ENCODE measurements at places on chromosomes 1 and 21.

DNA sequence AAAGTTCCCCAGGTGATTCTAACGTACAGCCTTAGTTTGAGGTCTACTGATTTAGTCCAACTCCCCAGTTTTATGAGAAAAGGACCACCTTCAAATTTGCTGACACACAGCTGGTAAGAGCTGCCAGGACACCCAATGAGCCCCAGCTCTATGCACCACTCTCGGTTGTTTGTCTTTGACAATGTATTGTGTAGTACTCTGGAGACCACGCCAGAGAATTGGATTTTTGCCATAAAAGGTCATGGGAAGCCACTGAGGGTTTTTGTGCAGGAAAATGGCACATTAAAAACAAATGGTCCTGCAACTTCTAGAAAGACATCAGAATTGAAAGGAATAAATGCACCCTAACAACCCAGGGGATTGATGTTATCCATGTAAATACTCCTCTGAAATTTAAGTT lies 7.1 kb upstream of the IER5 start:
- no peak for DNase-seq

- no peak for DNase-seq
Measured at GRCh38 chr21:44919913-44920693, 596 bp downstream of the ITGB2 start.

DNA sequence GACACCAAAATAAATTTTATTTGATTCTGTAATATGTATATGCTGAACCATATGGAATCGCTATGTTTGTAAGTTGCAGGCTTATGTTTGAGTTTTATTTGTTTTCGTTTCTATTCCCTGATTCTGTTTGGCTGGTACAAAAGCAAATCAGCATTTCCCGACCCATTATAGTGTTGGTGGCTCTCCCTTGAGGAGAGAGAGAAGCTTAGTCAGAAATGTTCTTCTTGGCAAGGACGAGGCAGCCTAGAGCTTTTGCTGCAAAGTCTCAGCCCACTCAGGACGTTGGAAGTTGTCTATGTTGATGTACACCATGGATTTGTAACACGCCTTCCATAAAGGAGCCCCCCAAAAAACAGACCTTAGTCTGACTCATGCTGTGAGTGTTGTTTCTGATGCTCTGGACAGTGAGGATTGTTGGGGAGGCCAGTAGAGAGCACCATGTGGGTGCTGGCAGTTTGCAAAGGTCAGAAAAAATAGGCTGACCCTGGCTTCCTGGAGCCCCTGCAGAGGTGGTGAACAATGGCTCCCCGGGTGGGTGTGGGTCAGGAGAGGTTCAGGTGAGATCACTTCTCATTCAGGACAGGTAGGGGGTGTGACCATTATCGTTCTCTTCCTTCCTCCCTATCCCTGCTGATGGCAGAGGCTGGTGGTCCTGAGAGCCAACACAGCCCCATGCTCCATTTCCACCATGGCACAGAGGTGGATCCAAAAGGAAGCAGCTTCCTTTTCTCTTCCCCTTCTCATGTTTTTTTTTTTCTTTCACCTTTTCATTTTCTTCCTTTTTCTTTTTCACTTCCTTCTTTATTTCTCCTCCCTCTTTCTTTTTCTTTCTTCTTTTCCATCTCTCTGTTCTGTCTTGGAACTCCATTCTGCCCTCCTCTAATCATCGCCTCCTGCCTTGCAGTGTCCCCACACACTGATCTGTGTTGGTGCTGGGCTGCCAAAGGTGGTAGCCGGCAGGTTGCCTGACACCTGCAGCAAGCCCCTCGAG lies 84.4 kb upstream of the CNTN2 start:
- DNase-seq, result no peak

DNA sequence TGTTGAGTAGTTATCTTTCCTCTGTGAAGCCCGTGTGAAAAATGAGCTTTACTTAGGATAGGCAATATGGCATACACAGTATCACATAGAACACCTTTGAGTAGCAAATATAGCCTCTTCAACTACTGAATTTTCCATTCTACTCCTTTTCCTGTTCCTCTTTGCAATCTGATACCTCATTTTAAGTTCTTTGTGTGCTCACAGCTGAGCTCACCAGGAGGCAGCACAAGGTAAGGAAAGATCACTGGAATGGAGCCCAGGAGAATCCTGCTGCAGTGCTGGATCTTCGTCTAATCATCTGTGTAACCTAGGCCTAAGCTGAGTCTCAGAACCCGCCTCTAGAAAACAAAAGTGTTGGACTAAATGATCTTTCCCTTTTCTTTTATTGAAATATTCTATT lies 171.0 kb downstream of the LRRC40 start:
- peak; percentile 72 for DNase-seq

- no peak for DNase-seq
Measured at GRCh38 chr21:35987475-35987874, 72.9 kb downstream of the SETD4 start.

GRCh38 chr1:209652873-209653401 lies 712 bp upstream of the LAMB3 start:
- peak; percentile 87 for DNase-seq

GRCh38 chr21:44692798-44693512 lies 4.0 kb upstream of the KRTAP10-12 start:
- DNase-seq, result no peak

DNA sequence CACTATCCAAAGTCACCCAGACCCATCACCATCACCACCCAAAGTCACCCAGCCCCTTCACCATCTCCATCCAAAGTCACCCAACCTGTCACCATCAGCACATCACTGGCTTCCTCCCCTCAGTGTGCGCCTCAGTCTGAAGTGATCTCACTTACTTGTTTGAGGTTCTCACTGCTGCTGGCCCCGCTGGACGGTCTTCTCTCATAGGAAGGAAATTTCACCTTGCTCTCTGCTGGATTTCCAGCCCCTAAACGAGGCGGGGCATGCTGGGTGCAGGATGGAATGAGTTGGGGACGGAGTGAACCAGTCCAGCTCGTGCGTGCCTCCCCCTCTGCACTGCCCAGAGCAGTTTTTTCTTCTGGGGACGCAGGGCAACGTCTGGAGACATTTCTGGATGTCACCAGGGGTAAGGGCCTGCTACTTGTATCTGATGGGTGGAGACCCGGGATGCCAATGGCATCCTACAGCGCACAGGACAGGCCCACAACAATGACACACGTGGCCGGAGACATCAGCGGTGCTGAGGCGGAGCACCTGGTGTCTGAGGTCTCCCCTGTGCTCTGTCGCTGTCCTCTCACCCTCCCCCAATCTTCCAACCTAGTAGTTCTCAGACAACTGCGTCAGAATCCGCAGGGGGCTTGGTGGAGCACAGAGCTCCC lies 38.6 kb downstream of the PDE9A start:
- DNase-seq, result no peak

GRCh38 chr1:222706815-222707214 lies 5.5 kb downstream of the AIDA start:
- DNase-seq, result no peak

DNA sequence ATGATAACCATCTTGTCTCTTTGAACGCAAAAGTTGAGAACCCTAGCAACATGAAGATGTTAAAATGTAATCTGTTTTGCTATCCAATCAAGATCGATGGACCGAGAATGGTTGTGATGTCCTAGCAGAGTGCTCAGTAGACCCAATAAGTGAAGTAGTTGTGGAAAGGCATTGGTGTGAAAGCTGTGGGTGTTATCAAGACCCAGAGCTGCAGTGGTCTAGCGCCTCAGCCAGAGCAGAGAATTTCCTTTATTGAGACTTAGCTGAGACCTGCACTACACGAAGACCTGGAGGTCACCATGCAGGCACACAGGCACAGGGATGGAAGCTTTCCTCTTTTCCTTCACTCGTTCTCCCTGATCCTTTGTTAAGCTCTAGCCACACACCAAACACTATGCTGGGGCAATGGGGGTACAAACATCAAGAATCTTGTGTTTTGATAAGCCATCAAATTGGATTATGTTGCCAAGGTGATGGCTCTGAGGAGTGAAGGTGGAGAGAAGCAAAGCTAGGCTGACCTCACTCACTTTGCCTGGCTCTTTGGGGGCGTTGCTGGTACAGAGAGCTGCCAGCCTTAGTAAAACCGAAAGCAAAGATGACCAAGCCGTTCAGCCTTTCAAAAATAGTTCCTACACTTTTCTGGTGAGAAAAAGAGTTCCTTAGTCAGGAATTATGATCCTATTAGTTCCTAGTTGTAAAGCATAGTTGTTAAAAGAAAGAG lies 24.1 kb downstream of the METTL13 start:
- no peak for DNase-seq

GRCh38 chr1:95041491-95042165 lies 31.1 kb downstream of the ALG14 start:
- peak; percentile 70 for DNase-seq

DNA sequence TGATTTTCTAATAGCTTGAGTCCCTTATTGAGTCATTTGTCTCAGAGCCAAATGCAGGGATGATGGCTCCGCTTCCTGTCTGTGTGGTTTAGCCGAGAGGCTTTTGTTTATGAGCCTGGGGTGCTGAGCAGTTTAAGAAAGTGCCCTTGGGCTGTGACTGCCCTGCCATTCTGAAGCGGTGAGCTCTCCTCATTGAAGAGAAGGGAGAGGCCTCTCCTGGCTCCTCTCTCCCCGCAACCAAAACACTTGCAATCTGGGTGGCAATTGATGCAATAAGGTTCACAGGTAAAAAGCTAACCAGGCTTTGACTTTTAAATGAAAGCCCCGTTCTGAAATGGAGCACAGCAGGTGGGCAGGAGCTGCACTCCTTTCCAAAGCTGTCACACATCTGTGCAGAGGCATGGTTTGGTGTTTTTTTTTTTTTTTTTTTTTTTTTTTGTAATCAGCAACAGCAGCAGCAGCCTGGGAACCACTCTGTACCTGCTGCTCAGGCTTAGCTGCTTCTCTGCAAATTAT lies 403.7 kb downstream of the SIPA1L2 start:
- DNase-seq, result peak; percentile 89

GRCh38 chr1:28359592-28360239 lies 9.8 kb upstream of the PHACTR4 start:
- DNase-seq, result peak; percentile 40

DNA sequence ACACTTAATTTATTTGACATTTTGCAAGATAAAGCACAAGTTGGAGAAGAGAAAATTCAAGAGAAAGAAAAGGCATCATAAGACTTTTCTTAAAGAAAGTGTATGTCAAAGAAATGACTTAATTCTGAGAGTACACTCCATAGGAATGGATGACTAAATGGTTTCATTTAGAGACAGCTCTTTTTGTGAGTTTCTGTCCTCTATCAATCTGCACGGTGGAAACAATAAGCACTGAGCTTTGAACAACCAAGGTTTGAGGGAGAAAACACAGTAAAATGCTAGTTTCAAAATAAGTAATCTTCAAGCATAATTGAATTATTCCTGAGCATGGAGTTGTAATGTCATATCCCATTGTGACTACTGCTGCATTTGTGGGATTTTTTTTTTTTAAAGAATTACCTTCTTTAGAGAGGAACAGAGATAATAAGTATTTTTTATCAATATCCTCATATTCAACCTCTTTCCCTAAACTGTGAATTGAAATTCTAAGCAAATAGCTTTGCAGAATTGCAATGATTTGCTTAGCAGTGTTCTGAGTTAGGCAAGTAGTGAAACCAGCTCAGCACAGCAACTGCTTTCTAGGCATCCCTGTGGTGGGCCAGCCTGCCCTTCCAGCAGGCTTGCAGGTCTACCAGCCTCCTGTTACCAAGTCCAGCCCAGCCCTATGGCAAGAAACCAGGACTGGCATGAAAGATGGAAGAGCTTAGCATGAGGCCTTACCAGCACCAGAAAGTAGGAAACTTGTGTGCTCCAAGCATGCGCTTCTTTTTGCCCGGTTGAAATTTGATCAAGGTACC lies 38.2 kb downstream of the KCNJ6 start:
- no peak for DNase-seq

DNA sequence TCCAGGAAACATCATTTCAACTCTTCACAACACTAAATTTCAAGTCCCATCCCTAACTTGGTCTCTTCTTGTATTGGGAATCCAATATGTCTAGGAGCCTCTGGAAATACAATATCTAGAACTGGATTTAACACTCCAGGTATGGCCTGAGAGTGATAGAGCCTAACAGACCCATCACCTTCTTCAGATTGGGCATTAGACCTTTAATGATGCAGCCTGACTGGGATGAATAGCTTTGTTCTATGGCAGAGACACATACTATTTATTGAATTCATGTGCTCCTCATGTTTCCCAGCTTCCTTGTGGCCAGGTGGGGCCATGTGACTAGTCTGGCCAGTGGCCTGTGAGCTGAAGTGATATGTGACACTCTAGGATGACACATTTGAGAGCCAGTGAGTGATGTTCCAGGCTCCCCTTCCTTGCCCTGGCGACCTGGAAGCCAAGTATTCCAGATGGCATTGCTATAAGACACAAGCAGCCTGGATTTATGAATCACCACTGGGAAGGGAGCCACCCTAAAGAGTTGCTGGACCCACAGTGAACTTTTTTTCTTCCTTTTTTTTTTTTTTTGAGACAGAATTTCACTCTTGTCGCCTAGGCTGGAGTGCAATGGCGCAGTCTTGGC lies 31.0 kb upstream of the POU3F1 start:
- DNase-seq, result peak; percentile 1

GRCh38 chr1:59315529-59316463 lies 18.9 kb downstream of the FGGY start:
- no peak for DNase-seq

DNA sequence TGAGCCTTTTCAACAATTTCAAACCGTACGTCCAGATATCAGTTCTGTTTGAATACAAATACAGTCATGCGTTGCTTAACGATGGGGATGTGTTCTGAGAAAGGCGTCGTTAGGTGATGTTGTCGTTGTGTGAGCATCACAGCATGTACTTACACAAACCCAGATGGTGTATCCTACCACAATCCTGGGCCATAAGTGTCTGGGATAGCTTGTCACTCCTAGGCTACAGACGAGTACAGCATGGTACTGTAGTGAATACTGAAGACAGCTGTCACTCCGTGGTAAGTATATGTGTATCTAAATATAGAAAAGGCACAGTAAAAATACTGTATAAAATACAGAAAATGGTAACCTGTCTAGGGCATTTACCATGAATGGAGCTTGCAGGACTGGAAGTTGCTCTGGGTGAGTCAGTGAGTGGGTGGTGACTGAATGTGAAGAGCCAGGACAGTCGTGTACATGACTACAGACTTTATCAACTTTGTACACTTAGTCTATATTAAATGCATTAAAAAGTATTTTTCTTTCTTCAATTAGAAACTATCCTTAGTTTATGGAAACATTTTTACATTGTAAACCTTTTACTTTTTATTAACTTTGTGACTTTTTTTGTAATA lies 10.5 kb upstream of the OR2W3 start:
- no peak for DNase-seq

- peak; percentile 4 for DNase-seq
Measured at GRCh38 chr21:18369115-18369514, 34.5 kb downstream of the TMPRSS15 start.

GRCh38 chr1:46285730-46286477 lies 17.5 kb downstream of the LRRC41 start:
- no peak for DNase-seq
